ENCODE measurements at places on chromosomes 11 and 22.

DNA sequence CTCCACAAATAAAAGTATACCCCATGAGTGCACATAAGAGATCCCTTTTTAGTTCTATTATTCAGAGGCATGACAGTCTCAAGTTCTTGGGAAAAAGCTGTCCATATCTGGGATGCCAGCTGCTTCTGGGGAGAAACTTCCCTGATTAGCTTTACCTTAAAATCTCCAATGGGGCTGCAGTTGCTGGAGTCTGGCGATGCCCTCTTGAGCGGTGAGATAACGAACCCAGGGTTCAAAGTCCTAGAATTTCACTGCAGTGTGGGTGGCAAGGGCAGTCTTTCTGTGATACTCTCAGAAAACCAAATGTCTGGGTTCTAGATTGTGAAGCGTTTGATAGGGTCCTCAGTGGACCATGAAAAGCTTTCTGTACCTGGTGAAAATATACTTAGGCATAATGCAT, 7.4 kb upstream of the PRR33 start:
- no peak for DNase-seq

- peak; percentile 60 for DNase-seq
These were observed 132.4 kb downstream of the MN1 start for GRCh38 chr22:27668828-27669797.

DNA sequence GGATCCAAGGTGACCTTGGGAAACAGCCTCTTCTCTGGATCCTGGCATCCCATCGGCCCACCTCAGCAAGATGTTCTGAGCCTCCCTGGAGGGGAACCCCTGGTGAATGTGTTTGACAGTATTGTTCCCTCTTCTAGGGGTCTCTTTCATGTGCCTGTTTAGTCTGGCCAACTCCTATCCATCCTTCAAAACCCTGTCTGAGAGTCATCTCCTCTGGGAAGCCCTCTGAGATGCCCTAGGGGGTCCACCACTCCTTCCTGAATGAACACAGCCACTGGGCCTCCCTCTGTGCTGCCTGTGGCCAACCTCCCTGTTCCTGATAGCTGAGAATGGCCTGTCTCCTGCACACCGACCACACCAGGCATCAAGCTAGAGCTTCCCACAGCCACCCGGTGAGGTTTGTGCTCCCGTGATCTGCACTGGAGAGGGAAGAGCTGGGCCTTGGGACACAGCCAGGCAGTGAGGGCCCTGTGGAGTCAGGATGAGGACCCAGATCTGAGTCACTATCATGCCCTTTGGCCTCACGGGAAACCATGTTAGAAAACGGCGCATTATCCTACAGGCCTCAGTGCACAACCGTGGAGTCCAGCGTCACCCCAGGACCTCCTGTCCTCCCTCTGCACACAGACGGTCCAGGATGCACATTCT, 8.8 kb downstream of the WNT7B start:
- no peak for DNase-seq

GRCh38 chr11:132486060-132486459, 1046.2 kb downstream of the OPCML start:
- no peak for DNase-seq

- no peak for DNase-seq
These were observed 28.4 kb downstream of the SHANK2 start for GRCh38 chr11:71223671-71224660.

- DNase-seq, result no peak
These were observed 5.7 kb upstream of the SULT4A1 start for GRCh38 chr22:43867839-43868635.

DNA sequence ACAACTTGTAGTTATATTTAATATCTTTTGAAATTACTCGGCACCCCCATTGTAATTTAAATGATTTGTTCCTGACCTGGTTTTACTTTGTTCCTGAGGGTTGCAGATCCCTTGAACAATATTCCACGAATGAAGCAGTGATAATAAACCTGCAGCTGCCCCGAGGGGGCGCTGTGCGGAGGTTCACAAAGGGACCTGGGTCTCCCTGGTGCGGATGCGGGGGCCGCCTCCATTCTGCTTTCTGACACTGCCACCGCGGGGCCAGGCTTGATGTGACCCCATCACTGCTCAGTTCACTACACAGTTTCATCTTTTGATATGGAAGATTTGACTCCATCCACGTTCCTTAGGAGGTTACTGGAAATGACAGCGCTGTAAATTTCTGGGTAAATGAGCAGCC, 62.9 kb upstream of the PRODH start:
- no peak for DNase-seq

- no peak for DNase-seq
These were observed 63.8 kb upstream of the RRAS2 start for GRCh38 chr11:14422814-14423182.

GRCh38 chr11:62394825-62395538, 23.9 kb upstream of the SCGB1A1 start:
- DNase-seq, result peak; percentile 75

- DNase-seq, result peak; percentile 16
These were observed 2.1 kb downstream of the MFRP start for GRCh38 chr11:119344291-119345010.

DNA sequence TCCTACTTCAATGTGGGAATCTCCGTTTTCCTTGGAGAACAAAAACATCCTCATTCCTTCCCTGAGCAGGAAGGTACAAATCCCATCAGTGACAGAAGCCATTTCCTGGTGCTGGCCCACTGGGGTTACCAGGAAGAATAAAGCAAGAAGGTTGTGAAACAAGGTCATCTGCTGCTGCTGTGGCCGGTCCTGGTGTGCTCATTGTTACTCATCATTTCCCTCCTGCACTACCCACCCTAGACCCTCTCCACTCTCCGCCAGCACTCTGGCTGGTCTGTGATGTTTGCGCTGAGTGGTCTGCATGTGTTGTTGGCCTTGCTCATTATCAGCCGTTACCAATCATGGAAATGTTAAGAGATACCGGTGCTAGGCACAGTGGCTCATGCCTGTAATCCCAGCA, 37.0 kb downstream of the OSBP2 start:
- peak; percentile 10 for DNase-seq

DNA sequence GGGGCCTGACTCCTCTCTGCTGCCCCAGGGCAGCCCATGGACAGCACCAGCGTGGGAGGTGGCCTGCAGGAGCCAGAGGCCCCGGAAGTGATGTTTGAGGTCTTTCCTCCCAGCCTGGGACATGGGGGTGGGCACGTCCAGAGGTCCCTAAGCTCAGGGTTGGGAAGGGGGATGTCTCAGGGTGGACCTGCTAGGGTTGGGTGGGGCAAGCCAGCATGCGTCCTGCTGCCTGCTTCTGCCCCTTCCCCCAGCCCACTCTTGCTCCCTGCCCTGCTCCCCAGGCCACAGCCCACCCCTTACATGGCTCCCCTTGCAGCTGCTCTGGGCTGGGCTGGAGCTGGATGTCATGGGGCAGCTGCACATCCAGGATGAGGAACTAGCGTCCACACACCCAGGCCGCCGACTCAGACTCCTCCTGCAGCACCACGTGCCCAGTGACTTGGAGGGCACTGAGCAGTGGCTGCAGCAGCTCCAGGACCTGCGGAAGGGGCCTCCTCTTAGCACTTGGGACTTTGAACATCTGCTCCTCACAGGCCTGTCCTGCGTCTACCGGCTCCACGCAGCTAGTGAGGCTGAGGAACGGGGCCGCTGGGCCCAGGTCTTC, 1.3 kb downstream of the FAM180B start:
- no peak for DNase-seq

DNA sequence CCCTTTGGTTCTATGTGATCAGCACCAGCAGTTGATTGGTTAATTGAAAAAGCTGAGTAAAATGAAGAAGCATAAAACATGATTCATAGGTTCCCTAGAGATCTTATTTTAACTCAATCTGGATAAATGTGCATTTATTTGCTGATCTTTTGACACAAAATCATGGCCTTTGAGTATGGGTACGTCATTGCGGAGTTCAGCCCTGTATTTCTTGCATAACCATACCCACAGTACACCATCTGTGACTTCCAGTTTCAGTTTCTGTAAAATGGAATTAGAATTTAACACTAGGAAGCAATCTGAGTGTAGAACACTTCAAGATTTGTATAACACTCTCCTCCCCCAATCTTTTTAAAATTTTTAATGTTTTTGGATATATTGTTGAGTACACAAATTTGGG, 358.2 kb downstream of the DDX10 start:
- DNase-seq, result no peak

DNA sequence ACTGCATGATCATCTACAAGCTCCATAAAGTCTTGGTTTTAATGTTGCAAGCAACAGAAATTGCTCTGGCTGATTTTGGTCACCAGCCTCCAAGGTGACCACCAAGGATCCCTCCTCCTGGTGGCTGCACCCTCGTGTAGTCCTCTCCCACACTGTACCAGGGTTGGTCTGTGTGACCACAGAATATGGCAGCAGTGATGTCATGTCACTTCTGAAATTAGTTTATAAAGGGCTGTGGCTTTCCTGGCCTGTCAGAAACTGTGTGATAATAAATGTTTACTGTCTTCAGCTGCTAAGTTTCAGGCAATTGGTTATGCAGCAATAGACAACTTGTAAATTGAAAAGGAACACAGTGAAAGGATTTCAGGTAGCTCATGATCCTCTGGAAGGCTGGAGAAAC, 5.3 kb upstream of the PRDM11 start:
- no peak for DNase-seq

GRCh38 chr11:47132981-47133380, 43.7 kb downstream of the ARFGAP2 start:
- no peak for DNase-seq

DNA sequence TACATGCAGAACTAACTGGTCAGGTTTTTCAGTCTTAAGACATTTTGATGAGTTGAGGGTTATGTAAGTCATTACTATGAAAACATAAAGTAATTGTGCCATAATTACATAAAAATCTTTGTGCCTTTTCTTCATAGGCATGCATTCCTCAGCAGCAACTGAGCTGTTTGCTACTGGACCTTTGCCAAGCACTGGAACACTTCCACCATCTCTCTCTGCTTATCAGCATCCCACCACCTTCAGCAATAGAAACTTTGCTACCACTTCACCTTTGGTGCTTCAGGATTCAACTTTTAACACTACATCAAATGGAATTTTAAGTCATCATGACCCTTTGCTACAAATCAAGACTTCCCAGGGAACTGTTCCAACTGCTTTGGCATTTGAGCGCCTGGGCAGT, 39.0 kb downstream of the QSER1 start:
- DNase-seq, result no peak

DNA sequence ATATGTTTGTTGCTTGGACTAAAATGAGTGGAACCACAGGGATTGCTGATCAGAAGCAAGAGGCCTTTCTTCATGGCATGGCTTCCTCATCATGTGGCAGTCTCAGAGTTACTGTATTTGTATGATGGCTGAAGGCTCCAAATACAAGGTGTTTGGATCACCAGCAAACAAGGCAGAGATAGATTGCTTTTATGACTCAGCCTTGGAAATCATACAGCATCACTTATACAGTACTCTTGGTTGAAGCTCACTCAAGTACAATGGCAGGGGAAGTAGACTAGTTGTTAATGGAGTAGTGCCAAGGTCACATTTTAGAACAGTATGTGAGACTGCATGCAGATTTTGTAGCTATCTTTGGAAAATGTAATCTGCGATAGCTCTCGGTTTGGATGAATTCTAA, 16.6 kb downstream of the CAPRIN1 start:
- no peak for DNase-seq

GRCh38 chr11:58912124-58912523, 27.2 kb upstream of the GLYATL1 start:
- DNase-seq, result no peak

DNA sequence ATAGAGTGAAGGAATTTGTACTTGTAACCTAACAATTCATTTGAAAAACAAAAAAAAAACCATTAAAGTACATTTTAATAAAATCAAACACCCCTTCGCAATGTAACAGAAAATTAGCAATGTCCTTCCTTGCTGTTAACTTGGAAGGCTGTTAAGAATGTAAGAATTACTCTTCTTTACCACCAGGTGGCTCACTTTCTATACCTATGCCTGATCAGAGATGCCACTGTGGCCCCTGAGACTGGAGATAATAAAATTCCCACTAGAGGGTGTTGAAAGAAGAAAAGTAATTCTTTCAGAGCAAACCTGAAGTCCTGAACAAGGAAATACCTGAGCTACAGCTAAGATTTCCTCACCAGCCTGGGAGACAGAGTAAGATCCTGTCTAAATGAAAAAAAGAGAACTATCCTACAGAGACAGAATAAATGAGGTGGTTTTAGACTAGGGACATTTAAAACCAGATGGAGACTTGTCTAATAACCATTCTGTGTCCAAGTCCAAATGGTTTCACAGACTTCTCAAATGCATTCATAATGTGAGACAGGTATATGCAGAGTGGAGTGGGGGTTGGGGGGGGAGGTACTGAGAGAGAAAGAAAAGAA, 1089.3 kb downstream of the FAM181B start:
- DNase-seq, result peak; percentile 54

DNA sequence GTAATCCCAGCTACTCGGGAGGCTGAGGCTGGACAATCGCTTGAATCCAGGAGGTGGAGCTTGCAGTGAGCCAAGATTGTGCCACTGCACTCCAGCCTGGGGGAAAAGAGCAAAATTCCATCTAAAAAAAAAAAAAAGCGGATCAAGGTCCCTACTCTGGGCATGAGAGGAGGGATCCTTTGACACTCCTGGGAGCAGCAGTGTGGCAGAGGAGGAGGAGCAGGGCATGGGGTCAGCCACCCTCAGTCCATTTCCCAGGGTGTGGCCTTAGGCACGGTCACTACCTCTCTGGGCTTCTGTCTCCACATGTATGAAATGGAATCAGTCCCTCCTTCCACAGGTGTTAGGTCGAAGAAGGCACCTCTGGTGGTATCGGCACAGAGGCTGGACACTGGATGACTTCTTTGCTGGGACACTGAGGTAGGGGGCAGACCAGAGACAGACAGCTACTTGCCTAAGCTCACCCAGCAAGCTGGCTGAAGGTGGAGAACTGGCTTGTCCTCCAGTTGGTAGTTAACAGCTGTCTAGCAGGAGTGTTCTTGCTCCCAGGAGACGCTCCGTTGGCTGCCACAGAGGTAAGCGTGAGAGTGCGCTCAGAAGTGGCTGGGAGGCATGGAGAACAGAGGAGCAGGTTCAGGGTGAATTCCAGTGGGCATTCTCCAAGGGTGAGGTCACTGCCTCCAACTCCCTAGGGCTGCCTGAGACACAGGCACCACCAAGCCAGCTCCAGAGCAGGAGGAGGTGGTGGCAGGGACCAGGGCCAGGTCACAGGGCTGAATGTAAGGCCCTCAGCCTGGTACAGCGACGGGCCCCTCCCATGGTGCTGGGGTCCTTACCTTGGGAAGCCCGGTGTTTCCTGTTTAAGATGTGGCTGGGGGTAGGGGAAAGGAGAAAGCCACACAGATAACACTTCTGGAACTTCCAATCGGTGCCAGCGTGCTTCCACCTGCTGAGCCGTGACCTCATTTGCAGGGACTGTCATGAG, 19.5 kb downstream of the TXN2 start:
- peak; percentile 54 for DNase-seq

GRCh38 chr11:57417056-57417455, 9.9 kb downstream of the SLC43A3 start:
- DNase-seq, result no peak

- no peak for DNase-seq
These were observed 37.9 kb upstream of the PLET1 start for GRCh38 chr11:112298535-112298934.
